NCI-H146 (cell line): ENCODE measurements at places on chromosomes 3 and 15.

- DNase-seq: no peak
Observed at GRCh38 chr3:33904730-33905129, 106.3 kb downstream of the PDCD6IP start.

DNA sequence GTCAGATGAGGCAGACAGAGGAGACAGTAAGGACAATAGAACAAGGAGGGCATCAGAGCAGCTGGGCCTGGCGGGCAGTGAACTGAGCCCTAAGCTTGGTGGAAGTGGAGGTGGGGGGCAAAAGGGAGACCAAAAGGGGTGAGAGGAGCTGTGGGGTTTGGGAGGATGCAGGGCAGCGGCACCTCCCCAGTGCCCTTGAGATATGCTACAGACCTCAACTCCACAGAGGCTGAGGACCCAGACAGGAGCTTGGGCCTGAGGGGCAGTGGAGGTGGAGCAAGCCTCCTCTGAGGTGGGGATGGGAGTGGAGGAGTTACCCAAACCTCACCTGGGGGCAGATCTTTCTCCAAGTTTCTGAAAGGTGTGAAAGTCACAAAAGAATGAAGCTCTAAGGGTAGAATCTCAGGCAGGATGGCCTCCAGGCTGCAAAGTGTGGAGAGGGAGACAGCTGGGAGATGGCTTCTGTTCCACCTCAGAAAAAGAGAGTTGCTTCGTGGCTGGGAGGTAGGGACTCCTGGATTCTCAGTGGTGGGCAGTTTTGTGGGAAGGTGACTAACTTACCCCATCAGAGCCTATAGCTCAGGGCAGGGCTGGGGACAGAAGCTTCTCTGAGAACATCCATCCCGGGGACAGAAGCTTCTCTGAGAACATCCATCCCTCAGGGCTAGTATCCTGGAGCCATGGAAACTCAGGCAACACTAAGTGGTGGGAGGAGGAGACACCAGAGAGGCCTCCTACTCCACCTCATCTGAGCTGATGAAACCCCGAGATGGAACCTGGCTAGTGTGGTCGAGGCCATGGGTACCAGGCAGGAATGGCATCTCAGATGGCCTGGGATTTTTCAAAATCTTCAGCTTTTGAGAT lies 2.3 kb upstream of the CLK3 start:
- no peak for DNase-seq

DNA sequence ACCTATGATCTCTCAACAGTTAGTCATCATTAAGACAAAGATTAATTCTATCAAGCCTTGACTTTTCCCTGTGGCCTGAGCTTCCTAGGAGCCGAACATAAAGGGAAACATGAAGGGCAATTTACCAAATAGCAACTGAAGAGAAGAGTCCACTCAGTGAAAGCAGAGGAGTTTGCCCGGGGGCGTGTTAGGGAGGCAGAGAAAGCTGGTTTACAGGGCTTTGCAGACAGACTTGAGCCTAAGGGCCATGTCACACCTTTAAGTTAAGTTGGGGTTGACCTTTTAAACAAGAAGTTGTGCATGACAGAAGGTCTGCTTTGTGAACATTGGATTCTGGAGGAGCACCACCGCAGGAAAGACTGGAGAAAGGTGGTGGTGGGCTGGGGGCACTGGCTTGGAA lies 701.8 kb upstream of the CFAP20DC start:
- no peak for DNase-seq

DNA sequence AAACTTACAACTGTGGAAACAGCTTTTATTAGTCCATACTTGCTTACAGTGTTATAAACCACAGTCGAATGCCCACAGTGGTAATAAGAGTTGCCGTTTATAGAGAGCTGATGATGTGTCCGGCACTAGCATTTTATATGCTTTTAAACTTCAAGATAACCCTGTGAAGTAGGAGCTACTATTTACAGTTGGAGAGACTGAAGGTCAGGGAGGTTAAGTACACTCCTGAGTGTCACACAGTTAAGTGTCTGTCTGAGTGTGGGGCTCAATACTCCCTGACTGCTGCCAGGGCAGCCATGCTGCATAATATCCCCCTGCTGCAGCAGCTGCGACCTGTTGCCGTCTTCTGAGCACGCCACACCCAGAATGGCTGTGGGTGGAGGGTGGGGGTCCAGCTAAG lies 89.9 kb upstream of the TNFAIP8L3 start:
- no peak for DNase-seq

DNA sequence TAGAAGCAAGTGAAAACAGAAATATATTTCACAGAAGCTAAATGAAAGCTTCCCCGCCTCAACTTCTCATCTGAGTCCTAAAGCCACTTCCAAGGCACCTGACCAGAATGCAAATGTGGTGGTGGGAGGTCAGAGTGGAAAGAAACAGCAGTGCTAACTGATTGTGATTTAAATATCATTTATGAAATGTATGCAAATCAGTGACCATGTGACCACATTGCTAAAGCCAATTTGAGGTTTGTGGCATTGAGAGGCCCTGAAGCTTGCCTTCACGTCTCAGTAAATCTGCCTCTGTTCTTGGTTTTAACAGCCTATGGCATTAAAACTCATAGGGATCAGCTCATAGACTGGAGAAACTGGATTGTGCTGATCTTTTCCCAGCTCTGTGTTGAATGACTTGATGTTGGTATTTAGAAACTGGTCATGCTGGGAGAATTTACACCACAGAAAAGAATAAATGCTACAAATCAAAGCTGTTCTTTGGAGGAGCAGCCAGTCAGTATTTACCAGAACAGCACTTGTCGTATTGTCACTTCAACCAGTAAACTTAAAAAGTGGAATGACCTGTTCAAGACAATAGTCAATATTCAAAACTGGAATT lies 481.4 kb upstream of the ALCAM start:
- DNase-seq: no peak
